ENCODE measurements at places on chromosomes 4 and X. TPM values are rescaled to one million over a fixed set of nuclear protein-coding genes. Genes with fewer than 3 reads are reported as not detected.

Gene PGAM4
- total RNA-seq = not detected

Gene CFI
- 5.7 TPM for total RNA-seq

Gene UCHL1
- total RNA-seq = 12.5 TPM

Gene FRMD7
- 0.52 TPM for total RNA-seq

Gene CXCL11
- 0.52 TPM for total RNA-seq

Gene MTCP1
- 20.9 TPM for total RNA-seq

Gene USP51
- 1.6 TPM for total RNA-seq

Gene CFAP47
- total RNA-seq = under 0.01 TPM

Gene LRCH2
- 3.1 TPM for total RNA-seq

Gene STS
- 4.7 TPM for total RNA-seq

Gene USP26
- total RNA-seq = not detected

Gene GAGE12J
- total RNA-seq = not detected

Gene JADE3
- 5.2 TPM for total RNA-seq

Gene ZNF732
- 1.6 TPM for total RNA-seq

Gene LRIT3
- total RNA-seq = under 0.01 TPM

Gene CABS1
- total RNA-seq = not detected

Gene HTRA3
- total RNA-seq = 20.9 TPM

Gene CACNA1F
- not detected for total RNA-seq

Gene NLRP2B
- total RNA-seq = not detected

Gene TMEM31
- not detected for total RNA-seq

Gene CLGN
- total RNA-seq = 1.0 TPM

Gene LNX1
- total RNA-seq = 4.2 TPM

Gene TMPRSS11B
- not detected for total RNA-seq

Gene SNCA
- total RNA-seq = 83.0 TPM

Gene PABPC1L2B
- not detected for total RNA-seq

Measured in skeletal muscle tissue (tissue), 5 donors.